GM13977 (cell line): ENCODE measurements at places on chromosomes 1 and 21.
A peak's percentile ranks its signal among the peaks of the same experiment; 100 is the strongest.

- DNase-seq: no peak
These were observed 43.4 kb downstream of the TSNAX start for GRCh38 chr1:231571904-231572303.

DNA sequence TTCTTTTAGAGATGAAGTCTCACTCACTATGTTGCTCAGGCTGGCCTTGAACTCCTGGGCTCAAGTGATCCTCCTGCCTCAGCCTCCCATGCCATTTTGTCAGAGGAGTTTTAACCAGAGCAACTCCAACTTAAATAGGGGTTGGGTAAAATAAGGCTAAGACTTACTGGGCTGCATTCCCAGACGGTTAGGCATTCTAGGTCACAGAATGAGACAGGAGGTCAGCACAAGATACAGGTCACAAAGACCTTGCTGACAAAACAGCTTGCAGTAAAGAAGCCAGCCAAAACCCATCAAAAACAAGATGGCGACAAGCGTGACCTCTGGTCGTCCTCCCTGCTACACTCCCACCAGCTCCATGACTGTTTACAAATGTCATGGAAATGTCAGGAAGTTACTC lies 5.7 kb upstream of the DNAH14 start:
- DNase-seq: no peak

DNA sequence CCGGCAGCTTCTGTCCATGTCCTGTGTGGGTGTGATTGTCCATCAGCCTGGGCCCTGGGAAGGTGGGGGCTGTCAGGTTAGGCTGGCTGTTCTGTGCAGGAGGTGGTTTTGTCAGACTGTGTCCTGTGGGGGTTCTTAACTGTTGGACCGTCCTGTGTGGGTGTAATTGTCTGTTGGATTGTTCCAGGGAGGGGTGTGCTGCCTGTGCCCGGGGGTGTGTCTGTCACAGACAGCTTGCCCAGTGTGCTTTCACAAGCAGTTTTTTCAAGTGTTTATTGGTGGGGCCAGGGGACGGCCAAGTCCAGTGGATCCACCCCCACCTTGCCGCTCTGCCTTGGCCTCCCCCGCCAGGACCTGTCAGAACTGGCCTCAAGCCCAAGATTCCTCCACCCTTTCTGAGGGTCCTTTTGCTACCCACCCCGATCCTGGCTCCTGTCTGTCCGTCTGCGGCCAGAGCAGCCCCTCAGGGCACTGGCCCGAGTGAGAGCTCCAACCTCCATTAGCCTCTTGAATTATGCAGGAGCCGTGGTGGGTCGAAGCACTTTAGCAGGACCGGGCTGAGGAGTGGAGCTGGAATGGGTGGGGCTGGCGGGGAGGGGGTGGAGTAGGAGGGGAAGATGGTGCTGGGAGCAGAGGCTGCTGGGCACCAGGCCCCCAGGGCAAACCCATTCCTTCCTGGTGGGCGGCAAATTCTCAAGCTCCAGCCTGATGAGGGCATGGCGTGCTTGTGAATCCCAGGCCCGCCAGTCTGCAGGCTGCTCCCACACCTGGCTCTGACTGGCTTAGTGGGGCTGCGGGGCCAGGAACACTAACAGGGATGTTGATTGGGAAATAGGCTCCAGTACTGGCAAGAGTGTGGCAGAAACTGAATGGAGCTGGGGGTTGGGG lies 47.2 kb downstream of the PTPRF start:
- DNase-seq: no peak

- no peak for DNase-seq
These were observed at the start of gene PDZK1IP1 for GRCh38 chr1:47189844-47190508. TSS of gene PDZK1IP1 (minus strand) at chr1:47190036. CDS start at chr1:47189932, 104 bp downstream.

DNA sequence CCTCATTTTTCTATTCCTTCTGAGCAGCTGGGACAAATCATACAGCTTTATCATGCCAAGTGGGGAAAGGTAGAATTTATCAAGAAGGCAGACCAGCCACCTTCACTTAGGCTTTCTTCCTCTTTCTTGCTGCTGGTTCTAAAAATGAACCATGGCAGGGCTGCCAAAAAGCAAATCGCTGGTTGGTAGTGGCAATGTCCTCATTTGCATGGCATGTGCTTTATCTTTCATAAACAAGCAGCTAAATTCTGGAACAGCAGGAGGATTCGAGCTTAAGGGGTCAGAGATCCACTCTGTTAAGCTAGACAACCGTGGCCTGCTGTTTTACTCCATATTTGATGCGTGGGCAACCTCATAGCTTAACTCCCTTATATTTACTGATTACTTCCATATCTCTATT lies 91.3 kb downstream of the RPE65 start:
- no peak for DNase-seq

- DNase-seq: no peak
These were observed 82.0 kb upstream of the JAK1 start for GRCh38 chr1:65048335-65048734.

GRCh38 chr1:176691251-176692228 lies 228.6 kb downstream of the PAPPA2 start:
- DNase-seq: peak; percentile 34

DNA sequence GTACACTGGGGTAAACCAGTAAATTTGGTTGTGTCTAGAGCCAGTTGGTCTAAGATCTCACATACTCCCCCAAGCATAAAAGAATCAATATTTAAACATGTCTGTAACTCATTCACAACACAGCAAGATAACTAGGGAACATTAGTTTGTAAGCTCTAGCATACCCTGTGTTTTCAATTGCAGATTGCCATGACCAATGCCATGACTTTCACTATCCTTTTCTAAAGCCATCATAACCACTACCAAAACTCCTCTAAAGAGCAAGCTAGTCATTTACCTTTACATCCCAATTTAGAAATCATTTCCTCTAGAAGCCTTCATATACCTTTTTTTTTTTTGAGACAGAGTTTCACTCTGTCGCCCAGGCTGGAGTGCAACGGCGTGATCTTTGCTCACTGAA lies 56.5 kb upstream of the PLA2G4A start:
- DNase-seq: no peak

DNA sequence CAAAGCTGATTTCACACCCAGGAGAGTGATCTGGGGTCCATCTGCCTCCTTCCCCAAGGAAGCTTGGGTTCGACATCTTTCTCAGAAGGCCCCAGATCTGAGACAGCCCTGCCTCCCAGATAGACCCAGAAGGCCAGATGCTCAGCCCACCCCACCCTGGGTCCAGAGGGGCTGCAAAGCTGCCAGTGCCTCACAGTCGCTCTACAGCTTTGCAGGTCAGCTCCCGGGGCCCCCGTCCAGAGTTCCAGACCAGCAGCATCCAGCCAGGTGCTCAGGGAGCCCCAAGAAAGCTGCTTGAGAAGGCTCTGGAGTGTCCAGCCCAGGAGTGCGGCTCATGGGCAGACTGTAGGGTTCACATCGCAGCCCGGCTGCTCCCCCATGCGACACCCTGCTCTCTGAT lies 142.8 kb upstream of the ARHGEF16 start:
- DNase-seq: no peak
